Immature natural killer cell (primary cell): ENCODE measurements at places on chromosomes 11 and 22.

- no peak for DNase-seq
Measured at GRCh38 chr11:9379041-9379440, 5.4 kb upstream of the IPO7 start.

DNA sequence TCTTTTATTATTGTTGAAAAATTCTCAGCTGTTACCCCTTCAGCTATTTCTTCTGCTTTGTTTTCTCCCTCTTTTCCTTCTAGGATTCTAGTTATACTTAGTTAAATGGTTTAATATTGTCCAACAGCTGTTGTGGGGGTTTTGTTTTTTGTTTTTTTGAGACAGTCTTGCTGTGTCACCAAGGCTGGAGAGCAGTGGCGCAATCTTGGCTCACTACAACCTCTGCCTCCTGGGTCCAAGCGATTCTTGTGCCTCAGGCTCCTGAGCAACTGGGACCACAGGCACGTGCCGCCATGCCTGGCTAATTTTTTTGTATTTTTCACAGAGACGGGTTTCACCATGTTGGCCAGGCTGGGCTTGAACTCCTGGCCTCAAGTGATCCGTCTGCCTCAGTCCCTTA lies 12.7 kb downstream of the SDHAF2 start:
- no peak for DNase-seq

GRCh38 chr11:44852159-44852747 lies 98.4 kb downstream of the TP53I11 start:
- DNase-seq, result no peak

DNA sequence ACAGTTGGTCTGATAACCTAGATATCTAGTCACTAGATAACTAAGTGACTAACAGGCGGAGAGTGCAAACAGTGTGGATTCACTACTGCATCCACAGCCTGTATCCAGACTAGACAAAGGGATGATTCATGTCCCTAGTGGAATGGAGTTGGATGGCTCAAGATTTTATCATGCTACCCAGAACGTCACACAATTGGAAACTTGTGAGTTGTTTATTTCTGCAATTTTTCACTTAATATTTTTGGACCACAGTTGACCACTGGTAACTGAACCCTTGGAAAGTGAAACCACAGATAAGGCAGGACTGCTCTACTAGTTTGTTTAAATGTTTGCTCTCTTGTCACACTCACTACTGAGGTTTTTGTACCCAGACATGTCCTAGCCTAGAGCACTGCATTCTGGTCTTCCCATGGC lies 76.0 kb downstream of the UBASH3B start:
- no peak for DNase-seq

DNA sequence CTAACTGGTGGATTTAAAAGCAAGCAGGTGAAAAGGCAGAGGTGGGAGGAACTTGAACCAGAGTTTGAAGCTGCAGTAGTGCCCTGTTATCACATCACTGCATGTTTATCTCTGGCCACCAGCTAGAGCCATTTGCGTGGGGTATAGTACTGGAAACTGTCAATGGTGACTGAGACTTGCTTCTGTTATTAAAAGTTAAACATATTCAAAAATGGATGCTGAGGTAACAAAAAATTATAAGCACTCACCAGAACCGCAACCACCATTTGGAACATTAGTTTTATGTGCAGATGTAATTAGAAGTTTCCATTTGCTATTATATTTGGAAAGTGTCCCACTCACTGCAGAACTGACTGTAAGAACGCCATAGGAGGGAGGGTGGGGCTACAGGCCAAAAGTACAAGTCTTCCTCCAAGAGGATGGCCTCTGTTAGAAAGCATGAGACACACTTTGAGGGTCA lies 1.2 kb upstream of the CD59 start:
- no peak for DNase-seq

GRCh38 chr11:93526346-93526633 lies 16.9 kb downstream of the SMCO4 start:
- DNase-seq, result no peak

DNA sequence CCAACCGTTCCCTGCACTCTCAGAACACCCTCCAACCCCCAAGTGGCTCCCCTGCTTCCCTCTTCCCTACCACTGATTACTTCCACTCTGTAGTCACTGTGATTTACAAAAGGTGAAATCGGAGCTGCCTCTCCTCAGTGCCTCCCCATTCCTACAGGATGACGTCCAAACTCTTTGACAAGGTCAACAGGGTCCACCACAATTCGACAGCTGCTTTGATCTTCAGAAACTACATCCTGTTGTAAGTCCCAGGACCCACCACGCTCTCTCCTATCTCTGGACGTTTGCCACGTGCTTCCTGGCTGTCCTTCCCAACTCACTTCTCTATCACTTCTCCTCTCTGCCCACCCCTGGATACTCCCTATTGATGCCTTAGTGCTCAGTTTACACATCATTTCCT lies 85.0 kb upstream of the EIF3D start:
- no peak for DNase-seq
